ENCODE measurements at places on chromosomes 7 and 10.

DNA sequence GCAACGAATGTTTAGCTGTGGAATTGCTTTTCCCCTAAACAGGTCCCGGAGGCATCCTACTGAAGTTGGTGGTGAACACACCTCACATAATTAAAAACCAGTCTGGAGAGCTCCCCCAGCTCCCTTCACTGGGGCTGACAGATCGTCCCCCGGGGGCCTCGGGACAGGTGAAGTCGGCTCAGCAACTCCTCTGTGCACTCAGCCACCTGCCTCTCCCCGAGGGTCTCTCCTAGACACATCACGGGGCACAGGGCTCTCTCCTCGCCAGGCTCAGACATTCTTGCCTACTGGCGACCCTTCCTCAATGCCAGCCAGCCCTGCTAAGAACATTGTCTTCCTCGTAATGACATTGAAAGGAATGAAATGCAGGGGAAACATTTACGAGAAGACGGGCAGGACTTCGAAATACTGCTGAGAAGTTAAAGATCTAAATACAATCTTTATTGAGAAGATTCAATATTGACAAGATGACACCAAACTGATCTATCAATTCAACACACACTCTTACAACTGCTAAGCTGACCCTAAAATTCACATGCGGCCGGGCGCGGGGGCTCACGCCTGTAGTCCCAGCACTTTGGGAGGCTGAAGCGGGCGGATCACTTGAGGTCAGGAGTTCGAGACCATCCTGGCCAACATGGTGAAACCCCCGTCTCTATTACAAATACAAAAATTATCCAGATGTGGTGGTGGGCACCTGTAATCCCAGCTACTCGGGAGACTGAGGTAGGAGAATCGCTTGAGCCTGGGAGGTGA lies 88.1 kb upstream of the DNAAF5 start:
- DNase-seq: no peak

DNA sequence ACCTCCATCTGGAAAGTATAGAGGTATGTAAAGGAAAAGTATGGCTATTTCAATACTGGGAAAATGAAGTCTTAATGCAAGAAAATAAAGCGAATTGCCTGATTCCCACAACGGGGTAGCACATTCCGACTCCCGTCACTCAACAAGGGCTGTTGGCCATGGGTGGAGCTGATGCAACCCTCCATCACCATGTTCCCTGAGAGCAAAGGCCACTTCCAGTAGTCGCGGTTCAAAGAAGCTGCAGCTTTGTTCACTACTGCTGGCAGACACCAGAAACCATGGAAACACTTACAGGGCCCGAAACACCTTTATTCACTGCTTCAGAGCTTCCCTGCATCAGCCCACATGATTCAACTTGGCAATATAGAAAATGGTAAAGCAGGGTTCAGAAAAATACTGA lies 44.0 kb downstream of the TMEM26 start:
- no peak for DNase-seq

GRCh38 chr10:35562427-35562826 lies 42.7 kb upstream of the GJD4 start:
- no peak for DNase-seq

DNA sequence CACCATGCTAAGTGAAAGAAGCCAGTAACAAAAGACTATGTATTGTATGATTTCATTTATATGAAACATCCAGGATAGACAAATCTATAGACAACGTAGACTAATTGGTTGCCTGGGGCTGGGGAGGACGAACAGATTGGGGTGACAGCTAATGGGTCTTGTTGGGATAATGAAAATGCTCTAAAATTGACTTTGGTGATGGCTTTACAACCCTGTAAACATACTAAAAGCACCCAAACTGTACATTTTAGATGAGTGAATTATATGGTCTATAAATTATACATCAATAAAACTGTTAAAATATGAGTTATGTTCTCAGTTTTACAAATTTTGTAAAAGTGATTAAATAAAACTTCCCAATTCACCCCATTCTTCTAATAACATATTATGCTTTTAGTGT lies 261.5 kb downstream of the ELMO1 start:
- no peak for DNase-seq

DNA sequence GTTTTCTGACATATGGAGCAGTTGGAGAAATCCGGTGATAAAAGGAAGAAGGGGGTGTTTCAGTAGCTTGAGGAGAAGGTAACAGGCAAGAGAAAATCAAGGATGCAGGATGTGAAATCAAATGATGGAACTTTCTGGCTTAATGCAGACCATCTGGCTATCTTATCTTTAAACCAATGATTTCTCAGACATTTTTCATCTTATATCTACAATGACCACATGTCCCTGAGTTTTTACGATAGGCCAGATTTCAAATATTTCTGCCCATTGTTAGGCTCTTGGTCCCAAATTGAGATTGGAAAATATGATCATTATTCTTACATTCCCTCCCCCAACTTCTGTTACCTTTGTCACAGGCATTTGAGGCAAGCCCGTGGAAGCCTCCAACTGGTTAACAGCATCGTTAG lies 486.8 kb downstream of the SUGCT start:
- no peak for DNase-seq

GRCh38 chr10:104330168-104331110 lies 7.8 kb downstream of the ITPRIP start:
- DNase-seq: peak; percentile 88

DNA sequence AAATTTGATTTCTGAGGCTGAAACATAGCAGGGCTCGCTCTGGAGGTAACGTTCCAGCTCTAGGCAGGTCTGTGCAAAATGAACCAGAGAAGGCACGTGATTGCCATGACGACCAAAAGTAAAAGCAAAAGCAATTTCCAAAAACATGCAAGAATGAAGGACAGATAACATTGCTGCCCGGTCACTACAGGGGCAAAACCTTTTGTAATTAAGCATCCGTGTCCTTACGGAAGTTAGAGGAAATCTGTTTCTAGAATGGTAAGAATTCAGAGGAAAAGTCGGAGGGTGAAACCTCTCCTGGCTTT lies 2.9 kb downstream of the KLF6 start:
- DNase-seq: no peak

DNA sequence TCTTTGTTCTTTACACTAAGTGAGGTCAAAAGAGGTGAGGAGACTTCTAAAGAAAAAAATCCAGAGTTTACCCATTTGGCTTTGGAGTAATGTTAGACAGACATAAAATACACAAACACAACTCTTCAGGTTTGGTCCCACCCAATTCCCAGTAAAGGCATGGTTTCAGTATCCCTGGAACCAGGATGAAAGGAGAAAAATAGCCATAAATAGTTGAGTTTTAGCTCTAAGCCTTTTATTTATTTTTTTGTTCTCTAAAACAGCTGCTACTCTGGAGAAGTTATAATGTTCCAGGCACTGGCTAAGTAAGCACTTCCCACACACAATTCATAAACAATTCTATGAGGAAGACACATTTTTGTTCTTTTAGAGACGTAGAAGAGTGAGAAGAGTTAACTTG lies 4.0 kb downstream of the ABCB1 start:
- DNase-seq: no peak

GRCh38 chr10:48648172-48648942 lies 36.3 kb upstream of the WDFY4 start:
- DNase-seq: no peak

GRCh38 chr10:110857265-110858171 lies 14.2 kb upstream of the PDCD4 start:
- DNase-seq: no peak

DNA sequence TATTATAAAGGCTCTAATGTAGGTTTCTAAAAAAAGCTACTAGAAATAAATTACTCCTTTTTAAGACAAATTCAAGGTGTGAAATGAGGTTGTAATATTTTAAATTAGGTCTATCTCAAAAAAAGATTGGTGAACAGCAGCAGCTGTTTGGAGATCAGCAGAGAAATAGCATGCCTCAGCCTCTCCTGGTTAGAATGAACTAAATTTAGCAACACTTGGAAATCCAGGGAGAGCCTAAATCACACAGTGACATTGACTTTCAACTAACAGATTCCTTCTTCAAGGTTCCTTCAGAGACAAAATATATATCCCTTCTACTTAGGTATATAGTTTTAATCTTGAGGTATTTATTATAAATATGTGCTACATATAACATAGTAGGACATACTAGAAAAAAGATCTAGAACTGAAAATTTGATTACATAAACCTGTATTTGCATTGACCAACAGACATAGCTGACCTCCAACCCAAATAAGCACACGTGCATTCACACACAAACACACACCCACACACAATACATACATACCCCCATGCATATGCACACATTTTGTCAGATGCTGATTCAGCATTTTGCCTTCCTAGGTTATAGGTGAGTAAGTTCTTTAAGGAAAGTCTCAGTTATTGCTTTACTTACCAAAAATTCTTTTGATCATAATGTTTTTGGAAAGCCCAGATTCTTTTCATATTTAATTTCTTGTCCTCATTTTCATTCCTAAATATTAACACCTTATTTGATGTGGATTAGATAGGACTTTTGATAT lies 47.3 kb downstream of the DGKB start:
- DNase-seq: no peak

- no peak for DNase-seq
Observed at GRCh38 chr7:25665374-25665773, 437.1 kb upstream of the NPVF start.

- no peak for DNase-seq
Observed at GRCh38 chr7:151705636-151706276, 171.2 kb downstream of the PRKAG2 start.

DNA sequence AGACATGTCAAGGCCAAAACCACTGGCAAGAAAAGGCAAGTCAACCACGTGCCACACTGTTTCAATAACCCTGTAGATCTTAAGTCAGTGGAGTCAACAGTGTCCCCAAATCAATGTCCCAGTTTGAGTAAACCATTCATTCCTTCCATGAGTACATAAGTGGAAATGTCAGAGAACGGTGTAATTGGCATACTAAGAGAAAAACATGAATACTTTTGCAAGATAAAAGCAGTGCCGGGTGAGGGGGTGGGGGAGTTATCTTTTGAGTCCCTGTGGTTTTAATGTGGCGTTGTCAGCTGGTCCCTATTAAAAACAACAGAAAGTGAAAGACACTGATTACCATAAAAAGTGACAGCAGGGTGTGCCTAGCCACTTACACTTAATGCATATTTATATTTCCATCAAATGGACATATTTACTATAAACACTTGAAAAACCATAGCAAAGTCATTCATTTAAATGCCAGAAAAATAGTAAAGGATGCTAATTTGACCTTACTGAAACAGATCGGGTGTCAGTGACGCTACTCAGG lies 37.8 kb downstream of the RSU1 start:
- DNase-seq: no peak

GRCh38 chr7:2166625-2167280 lies 66.0 kb downstream of the MAD1L1 start:
- no peak for DNase-seq

GRCh38 chr7:30027065-30027456 lies 559 bp upstream of the FKBP14 start:
- DNase-seq: no peak

DNA sequence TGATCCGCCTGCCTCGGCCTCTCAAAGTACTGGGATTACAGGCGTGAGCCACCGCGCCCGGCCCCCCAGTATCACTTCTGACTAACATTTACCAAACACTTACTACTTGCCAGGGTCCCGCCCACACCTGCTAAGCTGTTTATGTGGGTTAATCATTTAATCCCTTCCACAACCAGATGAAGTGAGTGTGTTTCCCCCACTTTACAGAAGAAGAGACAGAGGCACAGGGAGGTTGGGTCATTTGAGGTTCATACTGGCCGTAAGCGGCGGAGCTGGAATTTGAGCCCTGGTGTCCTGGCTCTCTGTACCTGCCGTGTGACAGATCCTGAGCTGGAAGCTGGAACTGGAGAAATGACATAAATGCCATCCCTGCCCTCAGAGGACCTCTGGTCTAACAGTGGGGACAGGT lies 15.1 kb upstream of the VPS37D start:
- DNase-seq: no peak

DNA sequence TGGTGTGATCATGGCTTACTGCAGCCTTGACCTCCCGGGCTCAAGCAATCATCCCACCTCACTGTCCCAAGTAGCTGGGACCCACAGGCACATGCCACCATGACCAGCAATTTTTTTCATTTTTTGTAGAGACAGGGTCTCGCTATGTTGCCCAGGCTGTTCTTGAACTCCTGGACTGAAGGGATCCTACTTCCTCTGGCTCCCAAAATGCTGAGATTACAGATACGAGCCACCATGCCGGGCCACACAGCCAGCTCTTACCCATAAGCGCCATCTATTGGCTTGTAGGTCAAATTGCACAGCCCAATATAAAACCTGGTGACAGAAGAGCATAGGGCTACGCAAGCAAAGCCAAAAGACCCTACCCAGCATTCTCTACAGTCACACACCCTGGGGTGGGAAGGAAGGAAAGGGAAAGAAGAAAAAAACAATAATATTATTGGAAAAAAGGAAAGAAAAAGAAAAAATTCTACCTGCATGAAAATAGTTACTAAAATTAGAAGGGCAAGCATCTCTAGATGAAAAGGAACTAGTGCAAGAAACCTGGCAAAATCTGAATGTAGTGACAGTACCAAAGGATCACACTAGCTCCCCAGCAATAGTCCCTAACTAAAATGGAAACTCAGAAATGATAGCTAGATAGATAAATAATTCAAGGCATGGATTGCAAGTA lies 29.4 kb upstream of the AMPH start:
- DNase-seq: no peak

- no peak for DNase-seq
Observed at GRCh38 chr10:120580918-120581895, 124.2 kb downstream of the PLPP4 start.

DNA sequence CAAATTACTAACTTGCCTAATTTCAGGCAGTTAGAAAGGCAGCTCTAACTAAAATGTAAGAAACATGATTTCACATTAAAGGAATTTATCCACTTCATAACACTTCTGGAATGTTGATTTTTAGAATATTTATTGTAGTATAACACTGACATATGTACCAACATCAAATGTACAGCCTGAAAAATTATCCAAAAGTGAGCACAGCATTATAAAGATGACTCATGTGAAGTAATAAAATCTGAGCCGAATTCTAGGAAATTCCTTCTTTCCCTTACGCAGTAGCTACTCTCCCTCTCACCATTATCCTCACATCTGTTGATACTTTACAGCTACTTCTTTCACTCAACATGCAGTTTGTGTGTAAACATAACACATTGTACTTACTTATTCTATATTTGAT lies 610.6 kb downstream of the ZWINT start:
- no peak for DNase-seq

DNA sequence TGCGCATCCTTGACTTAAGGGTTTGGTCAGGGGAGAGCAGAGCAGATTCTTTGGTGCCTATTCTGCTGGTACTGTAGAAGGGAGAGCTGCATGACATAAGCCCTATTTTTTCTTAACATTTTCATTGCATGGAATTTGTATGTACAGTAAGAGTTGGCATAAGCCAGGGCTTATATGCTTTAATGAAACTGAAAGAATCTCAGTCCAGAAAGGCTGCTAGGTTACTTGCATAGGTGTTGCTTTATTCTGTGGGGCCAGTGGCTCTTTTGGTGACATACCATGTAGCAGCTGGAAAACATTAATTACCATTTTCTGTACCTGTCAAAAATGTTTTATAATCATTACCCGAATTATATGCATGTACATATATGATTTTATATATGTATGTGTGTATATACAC lies 152.1 kb downstream of the LYZL1 start:
- no peak for DNase-seq
